ENCODE measurements at places on chromosomes 3 and 15.

- no peak for DNase-seq
These were observed 56.8 kb downstream of the KAT2B start for GRCh38 chr3:20097015-20097414.

DNA sequence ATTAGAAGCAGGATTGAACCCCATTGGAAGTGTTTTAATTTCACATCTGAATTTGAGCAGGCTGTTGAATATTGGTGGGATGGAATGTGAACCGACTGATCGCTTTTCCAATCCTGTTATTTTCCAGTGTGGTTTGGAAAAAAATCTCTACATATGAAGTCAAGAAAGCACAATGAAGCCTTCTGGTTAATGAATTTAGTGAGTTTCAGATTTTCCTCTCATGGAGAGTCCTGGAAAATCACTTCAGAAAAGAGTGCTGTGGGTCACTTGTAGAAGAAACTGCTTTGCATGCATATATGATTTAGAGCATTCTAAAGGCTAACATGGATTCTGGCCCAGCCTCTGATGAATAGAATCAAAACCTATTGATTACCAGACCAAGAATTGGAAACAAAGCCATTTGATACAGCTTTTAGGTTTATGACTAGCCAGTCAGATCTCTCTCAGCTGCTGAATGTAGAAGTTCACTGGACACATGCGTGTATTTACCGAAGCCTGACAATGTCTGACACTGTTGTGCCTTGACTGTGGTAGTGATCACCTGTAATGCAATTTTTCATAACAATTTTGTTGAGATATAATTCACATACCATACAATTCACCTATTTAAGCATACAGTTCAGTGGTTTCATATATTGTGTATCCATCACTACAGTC is 121.9 kb downstream of the FNDC3B start:
- DNase-seq, result no peak

GRCh38 chr15:99424131-99424571 is 141.6 kb upstream of the MEF2A start:
- DNase-seq, result no peak

DNA sequence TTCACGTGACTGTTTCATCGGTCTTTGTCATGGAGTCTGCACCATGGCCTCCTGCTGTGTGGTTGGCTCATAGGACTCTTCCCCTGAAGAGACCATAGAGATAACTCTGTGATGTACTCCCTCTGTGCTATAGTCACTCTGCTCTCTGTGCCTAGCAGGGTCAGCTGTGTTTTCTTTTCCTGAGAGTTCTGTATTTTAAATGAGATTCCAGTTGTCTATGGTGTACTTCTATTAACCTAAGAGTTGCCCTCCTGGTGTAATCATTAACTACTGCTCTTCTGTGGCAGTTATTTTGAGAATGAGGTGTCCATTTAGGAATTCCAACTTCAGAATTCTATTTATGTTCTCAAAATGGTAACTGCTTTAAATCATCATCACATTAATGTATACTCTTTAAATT is 114.5 kb upstream of the ARPP21 start:
- DNase-seq, result no peak

DNA sequence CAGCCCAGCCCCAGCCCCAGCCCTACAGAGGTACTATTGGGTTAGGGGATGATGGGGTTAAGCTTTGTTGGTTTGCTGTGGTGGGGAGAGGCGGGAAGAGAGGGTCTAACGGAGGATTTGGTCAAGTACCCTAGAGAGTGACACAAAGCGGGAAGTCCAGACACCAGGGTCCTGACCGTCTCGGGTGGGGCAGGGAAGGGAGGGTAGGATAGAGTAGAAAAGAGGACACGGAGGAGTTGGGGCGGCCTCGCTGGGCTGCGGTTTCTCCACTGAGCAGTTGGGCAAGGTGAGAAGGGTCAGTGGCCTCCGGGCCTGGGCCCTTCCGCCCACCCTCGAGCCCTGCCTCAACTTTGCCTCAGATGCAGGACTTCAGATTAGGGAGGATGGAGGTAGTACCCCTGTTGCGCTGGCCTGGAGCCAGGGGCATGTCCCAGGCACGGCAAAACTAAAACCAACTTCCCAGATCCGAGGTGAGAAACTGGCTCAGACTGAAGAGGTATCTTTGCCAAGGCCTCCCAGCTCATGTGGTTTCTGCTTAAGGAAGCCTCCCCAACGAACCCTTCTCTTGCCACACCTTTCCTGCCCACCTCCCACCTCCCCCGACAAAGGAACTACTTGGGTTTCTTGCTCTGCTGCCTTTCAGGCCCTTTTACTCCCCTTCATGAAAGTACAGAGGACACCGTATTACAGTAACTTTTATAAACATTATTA is 551 bp downstream of the PML start:
- no peak for DNase-seq

- no peak for DNase-seq
These were observed 253.6 kb downstream of the CNTN4 start for GRCh38 chr3:2352134-2352762.

GRCh38 chr3:15094187-15094875 is 4.6 kb downstream of the RBSN start:
- no peak for DNase-seq

- no peak for DNase-seq
These were observed 121.0 kb downstream of the TFDP2 start for GRCh38 chr3:142028243-142028777.

GRCh38 chr3:94071713-94072284 is 8.9 kb downstream of the NSUN3 start:
- no peak for DNase-seq

DNA sequence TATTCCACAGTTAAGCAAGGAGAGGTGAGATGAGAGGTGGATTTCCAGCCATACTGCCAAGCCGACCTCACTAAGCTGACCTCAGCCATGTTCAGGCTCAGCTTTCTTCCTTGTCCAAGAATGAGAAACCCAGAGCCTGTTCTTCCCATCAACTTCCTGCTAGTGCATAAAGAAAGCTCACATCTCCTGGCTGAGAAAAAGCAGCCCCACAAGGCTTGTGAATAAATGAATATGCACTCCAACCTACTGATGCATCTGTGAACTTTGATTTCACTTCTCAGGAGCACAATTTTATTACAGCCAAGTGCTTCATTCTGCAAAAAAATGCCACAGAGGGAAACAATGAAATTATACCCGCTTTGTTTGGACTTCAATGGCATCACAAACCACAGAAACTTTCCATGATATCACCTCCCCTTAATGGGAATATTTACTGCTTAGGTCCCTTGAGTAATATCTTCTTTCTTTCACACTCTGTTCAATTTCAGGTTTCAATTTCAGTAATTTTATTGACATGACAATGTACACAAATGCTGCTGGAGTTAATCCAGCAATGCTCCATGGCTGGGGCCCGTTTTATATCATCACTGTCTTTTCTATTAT is 437.0 kb upstream of the PPP2R3A start:
- DNase-seq, result no peak

DNA sequence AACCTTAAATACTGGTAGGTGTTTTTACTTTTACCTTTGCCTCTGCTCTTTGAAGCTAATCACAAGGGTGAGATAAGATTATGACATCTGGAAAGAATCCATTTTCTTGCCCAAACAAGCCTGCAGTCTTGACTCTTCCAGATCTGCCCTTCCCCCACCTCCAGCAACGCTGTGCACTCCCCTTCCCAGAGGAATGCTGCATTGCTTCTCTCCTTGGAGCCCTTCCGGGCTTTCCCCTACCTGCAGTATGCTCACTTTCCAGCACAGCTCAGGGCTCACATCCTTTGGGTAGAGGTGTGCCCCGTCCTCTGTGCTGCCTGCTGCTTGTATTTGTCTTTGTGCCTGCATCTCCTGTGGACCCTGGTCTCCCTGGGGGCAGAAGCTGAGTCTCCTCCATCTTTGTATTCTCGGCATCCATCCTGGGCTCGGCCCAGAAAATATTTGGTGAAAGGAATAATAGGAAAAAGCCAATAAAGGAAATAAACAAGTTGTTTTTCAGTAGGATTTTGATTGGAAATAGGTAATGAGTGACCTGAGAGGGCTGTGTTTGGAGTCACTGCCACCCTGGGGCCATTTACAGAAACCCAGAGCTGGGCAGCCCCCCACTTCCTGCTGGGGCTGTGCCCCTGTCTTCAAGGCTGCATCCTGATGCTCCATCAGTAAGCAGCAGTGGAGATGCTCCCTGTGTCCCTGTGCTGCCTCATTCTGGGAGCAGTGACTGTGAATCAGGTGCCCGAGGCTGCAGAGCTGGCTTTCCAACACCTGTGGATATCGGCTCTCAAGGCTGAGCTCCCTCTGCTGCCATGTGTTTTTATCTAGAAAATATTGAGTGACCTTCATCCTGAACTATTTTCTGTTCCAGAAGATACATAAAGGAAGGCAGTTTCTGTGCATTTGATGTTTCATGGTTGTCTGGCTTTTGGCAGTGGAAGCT is 117.5 kb downstream of the EEFSEC start:
- no peak for DNase-seq

DNA sequence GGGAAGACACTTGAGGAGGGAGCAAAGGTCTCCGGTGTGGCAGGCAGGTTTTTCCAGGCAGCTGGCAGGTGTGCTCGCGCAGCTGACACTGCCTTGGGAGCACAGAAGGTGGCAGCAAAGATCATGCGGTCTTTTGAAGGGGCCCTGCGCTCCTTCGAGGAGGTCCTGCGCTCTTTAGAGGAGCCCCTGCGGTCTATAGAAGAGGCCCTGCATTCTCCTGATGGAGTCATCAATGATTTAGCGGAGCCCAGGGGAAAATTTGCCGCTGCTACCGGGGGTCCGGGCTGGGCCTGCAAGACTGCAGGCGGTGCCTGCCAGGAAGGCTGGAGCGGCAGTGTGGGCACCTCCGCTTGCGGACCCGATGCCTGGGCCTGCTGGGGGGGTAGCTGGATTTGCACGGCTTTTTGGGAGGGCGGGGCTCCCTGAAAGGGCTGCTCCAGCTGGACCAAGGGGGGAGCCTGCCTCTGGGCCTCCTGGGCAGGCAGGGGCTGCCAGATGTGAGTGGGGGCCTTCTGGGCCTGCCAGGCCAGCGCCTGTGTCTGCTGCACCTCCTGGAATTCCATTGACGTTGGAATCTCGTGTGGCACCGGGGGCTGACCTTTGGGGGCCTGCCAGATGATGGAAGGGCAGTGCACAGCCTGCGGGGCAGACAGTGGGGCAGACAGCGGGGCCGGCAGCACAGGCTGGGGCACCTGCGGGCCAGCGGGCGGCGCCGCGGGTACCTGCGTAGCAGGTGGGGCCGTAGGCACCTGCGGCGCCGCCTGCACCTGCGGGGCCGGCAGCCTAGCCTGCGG is 2.1 kb downstream of the MAGEL2 start:
- DNase-seq, result no peak

DNA sequence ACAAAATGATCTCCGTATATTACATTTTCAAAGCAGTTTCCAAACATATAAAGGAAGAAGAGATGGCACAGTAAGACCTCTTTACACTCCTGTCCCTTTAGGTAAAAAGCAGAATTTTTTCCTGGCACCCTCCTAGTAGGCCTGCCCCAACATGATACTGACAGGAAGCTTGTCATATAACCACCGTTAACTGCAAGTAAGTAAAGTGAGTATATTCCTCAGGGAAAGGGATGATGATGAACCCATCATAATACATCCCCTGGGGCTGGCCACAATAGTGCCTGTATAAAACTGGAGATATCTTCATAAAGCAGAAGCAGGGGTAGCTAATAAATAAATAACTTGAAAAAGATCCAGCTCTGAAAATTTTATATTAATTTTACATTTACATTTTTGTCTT is 893.0 kb downstream of the DIPK2A start:
- no peak for DNase-seq

- DNase-seq, result no peak
These were observed 449.5 kb downstream of the SHQ1 start for GRCh38 chr3:72398781-72399180.

DNA sequence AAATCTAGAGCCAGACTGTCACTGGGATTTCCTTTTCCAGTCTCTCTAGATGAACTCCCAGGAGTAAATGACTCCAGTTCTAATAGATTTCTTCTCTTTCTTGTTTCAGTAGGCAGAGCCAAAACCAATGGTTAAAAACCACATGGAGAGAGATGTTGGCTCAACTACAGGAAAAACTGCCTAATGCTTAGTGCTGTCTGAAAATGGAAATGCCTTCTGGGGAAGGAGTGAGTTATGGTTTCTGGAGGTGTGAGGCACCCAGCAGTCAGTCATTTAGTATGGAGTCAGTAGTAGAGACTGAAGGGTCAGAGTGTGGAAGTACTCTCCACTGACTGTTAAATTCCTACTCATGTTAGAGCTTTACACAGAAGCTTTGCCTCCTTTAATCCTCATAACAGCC is 136.7 kb downstream of the CCNL1 start:
- DNase-seq, result no peak

GRCh38 chr15:70407336-70407670 is 309.6 kb upstream of the TLE3 start:
- DNase-seq, result no peak

DNA sequence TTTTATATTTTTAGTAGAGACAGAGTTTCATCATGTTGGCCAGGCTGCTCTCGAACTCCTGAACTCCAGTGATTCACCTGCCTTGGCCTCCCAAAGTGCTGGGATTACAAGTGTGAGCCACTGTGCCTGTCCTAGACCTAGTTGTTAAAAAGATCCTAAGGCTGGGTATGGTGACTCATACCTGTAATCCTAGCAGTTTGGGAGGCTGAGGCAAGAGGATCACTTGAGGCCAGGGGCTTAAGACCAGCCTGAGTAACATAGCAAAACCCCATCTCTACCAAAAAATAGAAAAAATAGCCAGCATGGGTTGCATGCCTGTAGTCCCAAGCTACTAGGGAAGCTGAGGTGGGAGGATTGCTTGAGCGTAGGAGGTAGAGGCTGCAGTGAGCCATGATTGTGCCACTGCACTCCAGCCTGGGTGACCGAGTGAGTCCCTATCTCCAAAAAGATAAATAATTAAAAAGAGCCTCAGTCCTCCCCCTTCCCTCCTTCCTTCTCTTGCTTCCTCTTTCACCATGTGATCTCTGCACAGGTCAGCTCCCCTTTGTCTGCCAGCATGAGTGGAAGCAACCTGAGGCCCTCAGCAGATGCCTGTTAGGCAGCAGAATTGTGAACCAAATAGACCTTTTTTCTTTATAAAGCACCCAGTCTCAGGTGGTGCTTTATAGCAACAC is 9.8 kb upstream of the FNDC3B start:
- DNase-seq, result no peak

DNA sequence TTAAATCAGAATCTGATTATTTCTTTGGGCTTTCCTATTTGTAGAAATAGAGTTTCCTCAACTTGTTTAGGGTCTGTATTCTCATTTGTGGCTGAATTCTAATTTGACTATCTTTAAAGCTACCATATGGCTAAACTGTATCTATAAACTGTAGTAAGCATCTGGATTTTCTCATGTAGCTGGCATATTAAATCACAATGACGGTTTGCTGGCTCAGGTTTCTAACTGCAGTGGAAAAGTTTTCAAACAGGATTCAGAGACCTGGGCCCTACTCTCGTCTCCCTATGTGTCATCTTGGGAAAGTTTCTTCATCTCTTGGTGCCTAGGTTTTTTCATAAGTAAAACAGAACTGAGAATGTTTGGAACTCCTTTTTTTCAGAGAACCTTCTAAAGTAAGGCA is 68.3 kb downstream of the GALK2 start:
- DNase-seq, result no peak

GRCh38 chr15:40958146-40958545 is 4.9 kb downstream of the CHAC1 start:
- no peak for DNase-seq
